ENCODE measurements at places on chromosomes 1 and 21. TPM values are rescaled to one million over a fixed set of nuclear protein-coding genes. Genes with fewer than 3 reads are reported as not detected.

The SLC5A3 gene
- 4.3 TPM for total RNA-seq

The C8A gene
- total RNA-seq = not detected

GRCh38 chr21:35801391-35801790 lies 258.9 kb downstream of the SETD4 start:
- DNase-seq = no peak

- no peak for DNase-seq
These were observed 31.9 kb downstream of the PRDM15 start for GRCh38 chr21:41847066-41847804.

DNA sequence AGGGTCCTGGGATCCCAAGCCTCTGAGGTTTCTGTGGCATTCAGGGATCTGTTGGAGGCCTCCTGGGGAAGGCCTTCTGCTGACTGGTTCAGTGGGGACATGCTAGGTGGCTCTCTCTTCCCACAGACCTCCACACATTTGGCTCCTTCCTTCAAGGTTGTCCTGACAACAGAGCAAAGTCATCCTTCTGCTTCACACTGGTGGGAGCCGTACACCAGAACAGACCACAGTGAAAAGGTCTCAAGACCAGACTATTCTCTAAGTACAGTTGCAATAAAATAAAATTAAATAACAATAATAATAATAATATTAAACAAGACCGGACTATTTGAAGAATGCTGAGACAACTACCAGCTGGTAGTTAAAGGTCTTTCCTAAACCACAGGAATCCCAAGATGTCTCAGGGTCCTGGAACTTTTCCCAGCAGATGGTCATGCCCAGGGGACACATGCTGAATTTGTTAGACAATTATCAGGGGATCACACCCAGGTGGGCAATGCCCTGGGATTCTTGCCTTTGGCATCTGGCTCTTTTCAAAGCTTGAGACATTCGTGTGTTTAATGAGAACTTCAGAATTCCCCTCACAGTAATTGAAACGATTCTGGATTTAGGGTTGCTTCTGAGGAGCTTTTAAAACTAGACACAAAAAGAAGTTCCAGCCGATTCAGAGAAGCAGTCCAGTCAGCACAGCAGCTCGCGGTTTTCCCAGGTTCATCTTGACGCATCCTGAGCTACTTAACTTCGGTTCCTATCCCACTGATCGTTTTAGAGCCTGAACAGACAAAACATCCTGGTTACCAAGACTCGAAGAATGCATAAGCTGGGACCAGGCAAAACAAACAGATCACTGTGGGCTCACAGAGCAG lies 22.9 kb downstream of the HTR1D start:
- no peak for DNase-seq

- no peak for DNase-seq
These were observed 247.0 kb downstream of the KCNT2 start for GRCh38 chr1:196361112-196361714.

GRCh38 chr21:31201548-31201947 lies 142.5 kb downstream of the TIAM1 start:
- DNase-seq = no peak

The SYPL2 gene
- 30.4 TPM for total RNA-seq

- no peak for DNase-seq
These were observed 23.6 kb upstream of the MAB21L3 start for GRCh38 chr1:116087628-116088027.

GRCh38 chr1:154157520-154158306 lies 2.8 kb upstream of the NUP210L start:
- no peak for DNase-seq

DNA sequence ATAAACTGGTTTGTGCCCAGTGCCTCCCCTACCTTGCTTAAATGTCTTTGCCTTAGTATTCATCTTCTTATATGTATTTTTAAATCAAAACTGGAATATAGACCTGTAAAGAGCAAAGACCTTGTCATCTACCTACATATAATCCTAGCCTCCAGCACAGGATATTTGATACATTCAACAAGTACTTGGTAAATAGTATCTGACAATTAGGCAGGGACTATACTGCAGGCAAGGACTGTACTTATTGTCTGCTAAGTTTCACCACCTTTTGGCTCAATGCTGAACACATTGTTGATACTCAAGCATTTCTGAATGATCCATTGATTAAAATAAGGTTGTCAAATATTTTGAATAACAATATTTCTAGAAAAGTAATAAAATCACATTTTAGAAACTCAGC lies 96.4 kb downstream of the PKN2 start:
- no peak for DNase-seq

- no peak for DNase-seq
These were observed 106.9 kb downstream of the ASH1L start for GRCh38 chr1:155455588-155456195.

GRCh38 chr21:31566064-31566463 lies 93.4 kb upstream of the SOD1 start:
- no peak for DNase-seq

DNA sequence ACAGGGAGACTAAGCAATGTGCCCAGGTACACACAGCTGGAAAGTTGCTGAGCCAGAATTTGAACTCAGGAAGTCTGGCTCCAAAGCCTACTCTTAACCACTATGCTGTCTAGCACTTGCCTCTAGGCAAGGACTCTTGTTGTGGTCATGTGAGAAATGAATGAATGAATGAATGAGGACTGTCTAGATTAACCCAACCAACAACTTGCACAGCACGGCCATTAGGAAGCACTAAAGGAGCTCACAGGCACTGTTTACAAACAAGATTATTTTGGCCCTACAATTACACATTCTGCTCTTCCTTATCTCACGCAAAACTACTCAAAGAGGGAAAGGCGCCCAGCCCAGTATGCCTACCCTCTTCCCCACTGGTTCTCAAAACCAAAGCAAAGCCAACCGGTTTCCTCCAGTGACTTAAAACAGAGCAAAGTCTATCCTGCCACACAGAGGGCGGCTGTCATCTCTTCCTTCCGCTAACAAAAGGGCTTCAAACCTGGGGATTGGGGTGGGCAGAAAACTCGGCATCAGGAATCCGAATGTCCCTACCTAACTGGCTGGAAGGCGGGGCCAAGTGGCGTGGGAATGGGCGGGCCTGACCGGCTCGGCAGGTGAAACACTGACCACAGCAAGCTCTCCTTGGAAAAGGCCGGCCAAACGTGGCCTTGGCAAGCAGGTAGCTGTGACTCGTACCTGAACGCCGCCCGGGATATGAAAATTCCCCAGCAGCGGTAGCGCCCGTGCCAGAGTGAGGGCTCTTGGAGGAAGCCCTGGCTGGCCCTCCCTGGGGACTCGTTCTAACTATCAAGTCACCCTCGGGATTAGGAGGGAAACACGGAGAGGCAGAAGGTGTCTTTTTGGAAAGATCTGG lies 948 bp downstream of the STK40 start:
- DNase-seq = peak; percentile 64

The CNR2 gene
- not detected for total RNA-seq

GRCh38 chr1:248825136-248825535 lies 579 bp downstream of the SH3BP5L start:
- no peak for DNase-seq

The DISP1 gene
- 6.4 TPM for total RNA-seq

The GPATCH3 gene
- total RNA-seq = 10.2 TPM

GRCh38 chr1:85296980-85297379 lies 20.5 kb upstream of the BCL10 start:
- DNase-seq = no peak

The CLCA1 gene
- total RNA-seq = not detected

DNA sequence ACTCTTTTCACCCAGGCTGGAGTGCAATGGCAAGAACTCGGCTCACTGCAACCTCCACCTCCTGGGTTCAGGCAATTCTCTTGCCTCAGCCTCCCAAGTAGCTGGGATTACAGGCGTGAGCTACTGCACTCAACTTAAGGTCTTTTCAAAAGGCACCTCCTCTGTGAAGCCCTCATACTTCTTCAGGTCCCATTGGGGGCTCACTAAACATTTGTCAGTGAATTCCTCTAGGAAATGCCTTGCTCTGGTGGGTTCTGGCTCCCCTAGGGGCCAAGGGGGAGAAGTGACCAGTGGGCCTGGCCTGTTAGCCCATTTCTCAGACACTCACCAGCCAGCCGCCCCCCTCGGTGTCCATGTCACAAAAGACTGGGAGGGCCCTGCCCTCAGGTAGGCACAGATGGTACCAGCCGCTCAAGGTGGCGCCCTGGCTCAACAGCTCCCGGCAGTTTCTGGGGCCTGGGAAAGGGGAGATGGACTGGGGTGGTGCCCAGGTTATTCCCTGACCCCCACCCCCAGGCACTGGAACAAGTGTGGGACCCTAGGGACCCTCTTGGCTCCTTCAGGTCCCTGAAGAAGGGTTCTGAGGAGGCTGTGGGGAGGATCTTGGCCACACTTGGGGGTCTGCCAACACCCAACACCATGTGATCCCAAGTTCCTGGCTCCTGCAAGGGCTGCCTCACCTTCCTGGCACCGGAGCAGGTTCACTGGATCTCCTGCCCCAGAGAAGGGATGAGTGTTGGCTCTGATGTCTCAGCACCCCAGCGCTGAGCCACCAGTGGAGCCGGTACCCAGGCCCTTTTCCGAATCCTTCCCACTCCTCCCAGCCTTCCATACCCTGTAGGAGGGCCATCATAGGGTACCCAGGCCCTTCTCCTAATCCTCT lies 1.6 kb downstream of the FCN3 start:
- DNase-seq = no peak

GRCh38 chr1:17318262-17318661 lies 10.3 kb downstream of the PADI4 start:
- DNase-seq = no peak

The SLC25A34 gene
- total RNA-seq = 52.8 TPM

The TTF2 gene
- 6.7 TPM for total RNA-seq

- DNase-seq = no peak
These were observed 494.5 kb upstream of the PBX1 start for GRCh38 chr1:164064501-164064900.

DNA sequence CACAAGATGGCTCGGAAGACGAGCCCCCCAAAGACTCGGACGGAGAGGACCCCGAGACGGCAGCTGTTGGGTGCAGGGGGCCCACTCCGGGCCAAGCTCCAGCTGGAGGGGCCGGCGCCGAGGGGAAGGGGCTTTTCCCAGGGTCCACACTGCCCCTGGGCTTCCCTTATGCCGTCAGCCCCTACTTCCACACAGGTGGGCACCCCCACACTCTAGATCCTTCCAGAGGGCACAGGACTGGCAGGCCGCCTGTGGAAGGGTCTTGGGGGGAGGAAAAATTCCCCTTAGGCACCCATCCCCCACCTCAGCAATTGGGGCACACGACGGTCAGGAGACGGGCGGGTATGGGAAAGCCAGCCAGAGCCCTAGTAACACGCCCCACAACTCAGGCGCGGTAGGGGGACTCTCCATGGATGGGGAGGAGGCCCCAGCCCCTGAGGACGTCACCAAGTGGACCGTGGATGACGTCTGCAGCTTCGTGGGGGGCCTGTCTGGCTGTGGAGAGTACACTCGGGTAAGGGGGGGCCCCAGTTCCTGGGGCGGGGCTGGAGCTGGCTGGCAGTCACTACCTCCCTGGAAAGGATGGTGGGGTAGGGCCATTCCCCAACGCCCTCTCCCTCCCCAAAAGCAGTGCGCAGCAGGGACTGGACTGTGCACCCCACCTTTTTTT lies 16.1 kb downstream of the NOC2L start:
- peak; percentile 75 for DNase-seq

DNA sequence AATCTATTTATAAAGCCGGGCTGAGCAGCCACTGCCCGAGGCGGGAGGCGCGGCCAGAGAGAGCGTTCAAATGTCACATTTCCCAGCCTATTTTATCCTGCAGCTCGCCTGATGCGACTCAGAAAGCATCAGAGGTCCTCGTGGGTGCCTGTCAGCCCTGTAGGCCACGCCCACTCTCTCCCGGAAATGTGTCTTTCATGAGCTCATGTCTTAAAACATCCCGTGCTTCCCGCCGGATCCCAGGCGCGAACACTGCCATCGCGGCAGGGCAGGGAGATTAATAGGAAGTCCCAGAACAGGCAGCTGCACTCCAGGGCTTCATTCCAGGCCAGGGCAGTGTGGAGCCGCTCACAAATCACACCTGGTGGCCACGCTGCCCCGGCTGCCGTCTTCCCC lies 117.5 kb downstream of the PRDM16 start:
- DNase-seq = peak; percentile 85

DNA sequence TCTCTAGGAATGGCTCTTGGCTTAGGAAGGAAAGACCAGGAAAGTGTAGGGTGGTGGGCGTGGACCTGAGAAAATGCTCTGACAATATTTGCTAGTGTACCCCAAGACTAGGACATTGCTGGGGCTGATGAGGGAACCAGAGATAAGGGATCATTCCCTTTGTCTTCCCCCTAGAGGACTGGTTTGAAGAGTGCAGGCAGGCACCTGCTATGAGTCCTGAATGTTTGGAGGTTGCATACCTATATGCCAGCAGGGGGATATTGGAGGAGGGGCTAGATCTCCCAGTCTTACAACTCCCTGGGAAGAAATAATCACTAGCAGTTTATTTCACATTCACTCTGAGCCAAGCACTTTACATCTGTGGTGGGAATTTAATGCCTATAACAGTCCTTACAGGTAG lies 6.0 kb upstream of the BCL10 start:
- no peak for DNase-seq
